Activated T-helper 1 cell treated with anti-CD3 and anti-CD28 coated beads, Interleukin-2, amount 50 U/mL, for 16 hours (primary cell): ENCODE measurements at places on chromosomes 12 and 14.

DNA sequence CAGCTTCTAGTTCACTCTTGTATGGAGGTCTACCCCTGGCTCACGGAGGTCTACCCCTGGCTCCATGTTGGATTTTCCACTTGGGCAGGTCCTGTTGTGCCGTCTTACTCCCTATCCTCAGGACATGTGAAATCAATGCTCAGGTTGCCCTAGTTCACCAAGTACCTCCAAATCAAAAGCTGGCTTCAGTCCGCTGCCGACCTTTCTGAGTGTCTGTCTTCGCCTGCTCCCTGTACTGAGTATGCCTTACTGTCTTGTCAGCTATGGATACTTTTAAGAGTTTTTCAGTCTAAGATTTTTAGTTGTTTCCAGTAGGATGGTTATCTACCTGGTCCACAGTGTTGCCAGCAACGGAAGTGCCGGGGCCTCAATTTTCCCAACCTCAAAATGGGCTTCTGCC, 40.1 kb upstream of the BCL11B start:
- no peak for DNase-seq

DNA sequence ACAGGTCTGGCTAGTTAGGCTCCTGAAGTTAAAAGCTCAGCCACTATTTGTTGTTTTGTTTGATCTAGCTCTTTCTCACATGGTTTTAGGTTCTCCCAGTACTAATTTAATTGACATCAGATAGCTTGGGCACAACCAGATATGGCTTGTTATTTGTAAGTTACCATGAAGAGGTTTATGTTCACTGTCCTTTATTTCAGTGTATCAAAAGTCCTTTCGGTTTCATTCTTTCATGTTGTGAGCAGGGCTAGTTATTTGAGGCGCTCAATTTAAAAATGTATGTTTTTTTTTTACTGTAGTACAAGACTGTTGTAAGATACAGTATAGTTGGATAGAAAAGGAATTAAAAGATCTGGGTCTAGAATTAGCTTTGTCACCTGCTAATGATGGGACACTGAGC, 7.0 kb downstream of the GPX2 start:
- no peak for DNase-seq

DNA sequence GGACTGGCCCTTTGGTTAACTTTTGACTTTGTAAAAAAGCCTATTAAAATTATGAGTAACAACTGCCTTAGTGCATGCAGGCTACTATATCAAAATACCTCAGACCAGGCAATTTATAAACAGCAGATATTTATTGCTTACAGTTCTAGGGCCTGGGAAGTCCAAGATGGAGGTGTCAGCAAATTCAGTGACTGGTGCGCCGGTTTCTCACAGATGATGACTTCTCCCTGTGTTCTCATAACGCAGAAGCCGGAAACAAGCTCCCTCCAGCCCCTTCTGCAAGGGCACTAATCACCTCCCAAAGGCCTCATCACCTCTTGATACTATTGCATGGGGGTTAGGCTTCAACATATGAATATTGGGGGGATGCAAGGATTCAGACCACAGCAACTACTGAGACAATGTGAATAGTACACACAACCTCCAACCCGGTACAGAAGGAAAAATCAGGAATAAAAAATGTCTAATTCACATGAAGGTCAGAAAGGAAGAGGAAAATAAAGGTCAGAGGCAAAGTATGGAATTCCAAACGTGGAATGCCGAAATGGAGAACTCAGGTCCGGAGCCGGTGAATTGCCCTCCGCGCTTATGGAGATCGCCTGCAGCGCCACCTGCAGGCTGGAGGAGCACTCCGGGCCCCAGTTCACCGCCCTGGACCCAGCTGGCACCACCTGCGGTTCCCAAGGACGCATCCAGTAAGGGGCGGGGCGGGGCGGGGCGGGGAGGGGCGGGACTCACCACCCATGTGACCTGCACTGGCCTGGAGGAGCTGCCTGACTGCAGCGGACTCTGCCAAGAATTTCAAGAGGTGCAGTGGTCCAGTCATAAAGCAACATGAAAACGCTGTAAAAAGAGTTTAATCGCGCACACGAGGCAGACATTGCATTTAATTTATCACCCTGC, 203.4 kb downstream of the KIF26A start:
- DNase-seq: no peak

DNA sequence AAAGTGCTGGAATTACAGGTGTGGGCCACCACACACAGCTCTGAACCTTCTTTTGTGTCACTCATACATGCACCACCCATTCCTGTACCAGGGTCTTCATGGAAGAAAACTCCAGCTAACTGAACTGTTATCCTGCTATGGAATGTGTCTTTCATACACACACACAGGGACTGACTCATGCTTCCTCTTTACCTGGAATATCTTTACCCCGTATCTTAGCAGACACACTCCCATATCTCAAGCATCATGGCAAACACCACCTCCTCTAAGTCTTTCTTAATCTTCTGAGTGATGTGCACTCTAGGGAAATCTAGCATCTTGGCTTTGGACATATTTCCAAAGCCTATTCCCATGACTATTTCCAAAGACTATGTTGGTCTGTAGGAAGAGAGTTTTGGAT, 35.0 kb upstream of the DTX1 start:
- no peak for DNase-seq

GRCh38 chr14:52154992-52155650, 86.3 kb upstream of the NID2 start:
- no peak for DNase-seq

GRCh38 chr12:98814254-98814653, 169.2 kb downstream of the APAF1 start:
- no peak for DNase-seq

DNA sequence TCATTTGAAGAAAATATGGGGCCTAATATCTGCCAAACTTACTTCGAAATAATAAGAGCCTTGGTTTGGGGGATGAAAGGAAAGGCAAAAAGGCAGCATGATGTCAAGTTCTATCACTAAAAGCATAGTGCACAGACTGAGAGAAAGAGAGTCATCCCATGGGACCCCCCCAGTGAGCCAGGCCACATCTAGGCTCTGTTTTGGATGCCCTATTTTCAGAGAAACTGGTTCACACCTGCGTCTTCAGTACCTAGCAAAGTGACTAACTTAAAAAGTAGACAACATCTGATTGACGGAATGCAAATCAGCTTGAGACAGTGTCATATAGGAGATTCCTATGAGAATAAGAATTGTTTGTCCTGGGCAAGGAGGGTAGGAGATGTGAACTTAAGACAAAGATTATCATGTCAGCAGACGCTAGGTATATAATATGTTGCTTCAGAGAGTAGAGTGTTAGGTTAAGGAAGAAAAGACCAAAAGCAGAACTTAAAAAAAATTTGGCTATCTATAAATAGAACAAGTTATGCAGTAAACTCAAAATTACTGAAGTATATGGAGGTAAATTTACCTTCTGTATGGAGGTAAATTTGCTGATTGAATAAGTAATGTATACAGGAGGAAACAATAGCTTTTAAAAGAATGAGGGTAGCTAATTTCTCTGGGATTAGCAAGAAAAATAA, 148.2 kb downstream of the SLC41A2 start:
- no peak for DNase-seq

DNA sequence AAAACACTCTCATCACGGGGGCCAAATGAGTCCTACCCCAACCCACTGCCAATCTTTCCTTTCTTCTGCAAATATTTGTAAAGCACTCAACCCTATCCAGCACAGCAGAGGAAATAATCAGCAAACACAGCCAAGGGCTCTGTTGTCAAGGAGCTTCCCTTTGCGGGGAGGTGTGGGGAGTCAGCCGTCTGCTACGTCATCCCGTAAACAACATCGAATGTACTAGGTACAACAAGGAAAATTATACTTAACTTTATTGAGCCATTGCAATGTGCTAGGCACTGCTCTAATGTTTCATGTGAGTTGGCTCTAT, 22.8 kb downstream of the TMEM63C start:
- DNase-seq: no peak

- no peak for DNase-seq
These were observed 85.4 kb upstream of the DYNC1H1 start for GRCh38 chr14:101878822-101879528.

DNA sequence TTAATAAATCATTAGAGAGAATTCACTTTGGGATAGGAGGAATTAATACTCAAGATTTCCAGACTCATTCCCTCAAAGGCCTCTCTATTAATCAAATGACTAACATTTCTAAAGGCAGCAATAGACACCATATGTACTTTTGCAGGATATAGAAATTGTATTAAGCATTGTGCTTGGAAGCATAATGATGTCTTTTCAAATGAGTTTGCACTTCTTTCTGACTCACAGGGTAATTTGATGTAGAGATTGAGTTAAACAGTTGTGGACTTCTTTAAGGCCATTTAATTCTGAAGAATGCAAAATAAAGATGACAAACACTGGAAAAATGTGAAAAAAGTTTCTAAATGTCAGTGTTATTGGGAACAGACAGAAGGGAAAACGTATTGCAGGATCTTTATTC, 63.4 kb upstream of the CSRP2 start:
- DNase-seq: no peak

- no peak for DNase-seq
These were observed 453.7 kb upstream of the RGS6 start for GRCh38 chr14:71478542-71478941.

- no peak for DNase-seq
These were observed 8.2 kb upstream of the CLEC2A start for GRCh38 chr12:9940375-9940774.

DNA sequence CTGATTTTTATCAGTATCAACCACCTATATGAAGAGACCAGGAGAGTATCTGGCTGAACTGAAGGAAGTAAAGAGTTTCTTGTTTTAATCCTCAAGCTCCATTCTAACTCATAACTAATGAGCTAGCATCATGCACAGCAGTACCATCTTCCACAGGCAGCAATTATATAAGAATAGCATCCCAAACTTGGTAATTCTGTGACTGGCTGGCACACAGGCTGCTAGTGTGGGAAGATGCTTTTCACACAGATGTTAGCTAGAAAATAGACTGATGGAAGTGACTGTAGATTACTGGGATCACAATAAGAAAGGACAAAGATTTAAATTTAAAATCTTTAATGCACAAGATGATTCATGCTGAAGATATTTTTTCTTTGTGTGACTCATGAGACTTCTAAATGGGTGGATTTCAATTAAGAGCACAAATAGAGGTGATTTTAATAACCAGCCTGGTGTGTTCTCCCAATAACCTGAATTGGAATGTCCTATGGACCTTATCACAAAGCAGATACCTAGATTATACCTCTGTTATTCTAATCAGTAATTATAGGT, 417.7 kb upstream of the ATXN7L3B start:
- no peak for DNase-seq

DNA sequence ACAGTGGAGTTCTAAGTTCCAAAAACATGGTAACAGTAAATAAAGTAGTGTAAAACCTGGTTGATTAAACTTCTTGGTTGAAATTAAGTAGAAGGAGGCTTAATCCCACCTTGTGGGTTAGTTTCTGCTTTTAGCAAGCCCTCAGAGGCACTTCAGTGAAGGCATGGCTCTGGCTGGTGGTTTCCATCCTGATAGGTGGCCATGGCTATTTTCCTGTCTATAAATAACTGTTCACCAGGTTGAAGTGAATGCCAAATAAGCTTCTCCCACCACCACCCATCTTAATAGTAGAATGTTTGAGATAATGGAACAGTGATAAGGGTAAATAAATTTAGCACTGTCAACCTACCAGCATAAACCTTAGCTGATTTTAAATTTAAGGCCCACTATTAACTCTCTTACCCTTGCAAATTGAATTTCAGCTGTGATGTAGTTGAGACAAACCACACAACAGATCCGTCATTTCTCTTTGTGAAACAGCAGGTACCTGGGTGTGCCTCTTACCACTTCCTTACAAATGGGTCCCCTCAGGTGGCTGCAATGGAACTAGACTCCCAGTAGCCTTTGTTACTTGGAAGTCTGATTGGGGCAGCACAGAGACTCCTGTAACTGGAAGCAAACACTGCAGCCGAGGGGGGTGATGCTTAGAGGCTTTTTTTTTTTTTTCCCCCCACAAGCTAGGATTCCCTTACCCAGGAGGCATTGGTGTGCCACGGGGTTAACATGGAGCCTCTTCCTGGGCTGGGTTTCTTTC, 41.4 kb downstream of the DAAM1 start:
- no peak for DNase-seq

- no peak for DNase-seq
These were observed 630.0 kb upstream of the TBX3 start for GRCh38 chr12:115313929-115314328.

DNA sequence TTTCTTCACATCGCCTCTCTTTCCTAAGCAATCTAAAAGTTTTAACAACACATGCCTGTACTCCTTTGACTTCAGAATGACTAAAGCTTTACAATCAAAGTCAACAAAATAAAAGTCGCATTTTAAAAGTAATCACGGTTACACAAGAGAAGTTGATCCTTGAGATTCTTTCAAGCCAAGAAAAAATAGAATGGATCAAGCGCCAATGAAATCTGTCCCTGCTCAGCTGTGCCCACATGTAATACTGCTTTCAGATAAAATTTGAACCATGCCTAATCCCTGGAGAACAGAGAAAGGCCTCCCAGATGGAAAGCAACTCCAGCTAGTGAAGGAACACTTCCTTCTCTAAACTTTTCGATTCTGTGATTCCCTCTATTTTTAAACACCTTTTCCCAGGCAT, 113.1 kb downstream of the FBXL14 start:
- no peak for DNase-seq

- DNase-seq: no peak
These were observed 51.4 kb upstream of the CCT2 start for GRCh38 chr12:69533844-69534243.

DNA sequence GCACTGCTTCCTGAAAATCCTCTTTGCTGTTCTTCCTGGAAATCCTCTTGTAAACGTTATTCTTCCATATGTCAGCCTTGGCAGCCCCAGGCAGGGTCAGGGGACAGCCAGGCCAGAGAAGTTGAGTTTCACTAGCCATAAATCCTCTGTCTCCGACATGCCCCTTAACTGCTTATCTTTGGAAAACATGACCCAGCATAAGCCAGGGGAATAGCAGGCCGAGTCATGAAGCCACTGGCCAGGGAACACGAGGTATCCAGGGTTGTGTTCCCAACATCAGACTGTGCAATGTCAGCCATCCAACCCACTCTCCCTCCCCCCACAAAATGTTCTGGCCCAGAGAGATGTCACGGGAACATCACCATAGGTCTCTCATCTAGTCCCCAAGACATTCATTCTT, 453.9 kb downstream of the MED13L start:
- DNase-seq: no peak

GRCh38 chr12:3186546-3187215, 109.5 kb downstream of the TSPAN9 start:
- DNase-seq: no peak

DNA sequence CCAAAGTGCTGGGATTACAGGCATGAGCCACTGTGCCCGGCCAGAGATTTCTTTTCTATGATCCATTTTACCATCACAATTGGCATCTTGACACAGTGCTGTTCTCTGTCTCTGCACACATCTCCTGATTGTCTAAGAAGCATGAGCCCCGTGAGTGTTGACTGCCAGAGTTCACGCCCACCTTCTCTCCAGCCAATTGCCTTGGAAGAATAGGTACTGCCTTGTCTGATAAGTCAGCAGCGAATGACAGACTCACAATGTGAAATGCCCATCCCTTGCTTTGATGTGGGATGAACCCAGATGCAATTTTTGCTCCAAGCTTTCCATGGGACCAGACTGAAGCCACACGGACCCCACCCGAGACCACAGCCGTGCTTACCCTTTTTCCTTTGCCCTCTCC, 19.3 kb downstream of the EIF5 start:
- no peak for DNase-seq
